ENCODE measurements at places on chromosomes 1 and 21.

GRCh38 chr21:35245879-35246278, 196.8 kb upstream of the RUNX1 start:
- no peak for DNase-seq

GRCh38 chr1:205935869-205936268, 7.4 kb downstream of the SLC26A9 start:
- DNase-seq: no peak

DNA sequence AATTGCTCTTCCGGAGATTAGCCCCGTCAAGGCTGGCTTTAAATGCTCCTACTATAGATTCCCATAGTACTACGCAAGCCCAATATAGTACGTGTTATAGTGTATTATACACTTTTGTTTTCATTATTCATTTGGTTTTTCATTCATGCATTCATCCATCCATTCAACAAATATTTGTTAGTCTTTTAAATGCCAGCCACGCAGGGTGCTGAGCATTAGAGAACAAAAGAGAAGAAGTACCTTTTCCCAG, 513 bp upstream of the RAB3GAP2 start:
- DNase-seq: no peak

DNA sequence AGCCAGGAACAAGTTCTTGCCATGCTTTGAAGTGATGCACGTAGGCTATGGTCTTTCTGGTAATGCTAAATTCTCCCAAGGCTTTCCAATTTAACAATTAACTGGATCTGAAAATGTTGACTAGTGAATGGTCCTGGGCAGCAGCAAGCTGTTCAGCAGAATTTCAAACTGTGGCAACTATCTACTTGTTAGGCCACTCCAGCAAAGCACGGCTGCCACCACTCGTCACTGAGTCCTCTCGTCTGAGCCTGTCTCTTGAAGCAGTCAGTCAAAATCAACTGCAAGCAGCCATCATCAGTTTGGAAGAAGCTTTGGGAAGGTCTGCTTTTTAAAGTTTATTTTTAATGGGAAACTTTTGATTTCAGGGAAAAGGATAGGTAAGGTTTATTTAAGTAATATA, 6.1 kb downstream of the FLVCR1 start:
- no peak for DNase-seq

GRCh38 chr21:16847211-16847610, 665.6 kb upstream of the CXADR start:
- DNase-seq: no peak

DNA sequence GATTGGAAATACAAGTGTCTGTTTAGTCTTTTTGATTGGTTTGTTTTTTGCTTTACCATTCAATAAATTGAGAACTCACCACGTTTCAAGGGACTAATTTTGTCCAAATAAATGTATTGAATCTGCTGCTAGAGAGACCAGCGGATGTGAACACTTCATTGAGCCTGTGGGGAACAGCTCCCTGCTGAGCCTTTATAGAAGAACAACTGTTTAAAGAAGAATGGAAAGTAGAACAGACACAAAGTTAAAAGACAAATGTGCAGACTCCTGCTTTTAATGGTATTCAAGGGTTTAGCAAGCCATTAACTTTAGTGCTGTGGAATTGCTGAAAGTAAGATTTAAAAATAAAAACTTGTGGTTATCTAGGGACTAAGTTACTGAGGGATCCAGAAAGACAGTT, 817.7 kb upstream of the B3GALT2 start:
- DNase-seq: peak; percentile 20

DNA sequence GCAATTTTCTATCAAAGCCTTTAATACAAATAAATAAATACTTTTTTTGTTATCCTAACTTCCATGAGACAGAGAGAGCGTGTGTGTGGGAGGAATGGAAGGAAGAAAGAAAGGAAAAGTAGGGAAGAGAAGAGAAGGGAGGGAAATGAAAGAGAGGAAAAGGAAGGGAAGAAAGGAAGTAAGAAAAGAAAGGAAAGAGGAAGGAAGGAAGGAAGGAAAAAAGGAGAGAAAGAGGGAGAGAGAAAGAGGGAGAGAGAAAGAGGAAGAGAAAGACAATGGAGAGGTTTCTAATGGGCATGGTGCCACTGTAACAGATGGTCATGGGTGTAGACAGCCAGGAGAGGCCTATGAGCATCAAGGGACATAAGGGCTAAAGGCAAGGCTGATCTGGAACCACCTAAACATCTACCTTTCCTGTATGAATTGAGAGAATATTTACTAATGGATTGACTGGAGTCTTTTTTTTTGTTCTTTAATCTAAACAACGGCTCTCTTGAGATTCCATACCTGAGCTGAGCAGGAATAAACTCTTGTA, 234.9 kb downstream of the PTPRC start:
- DNase-seq: no peak

DNA sequence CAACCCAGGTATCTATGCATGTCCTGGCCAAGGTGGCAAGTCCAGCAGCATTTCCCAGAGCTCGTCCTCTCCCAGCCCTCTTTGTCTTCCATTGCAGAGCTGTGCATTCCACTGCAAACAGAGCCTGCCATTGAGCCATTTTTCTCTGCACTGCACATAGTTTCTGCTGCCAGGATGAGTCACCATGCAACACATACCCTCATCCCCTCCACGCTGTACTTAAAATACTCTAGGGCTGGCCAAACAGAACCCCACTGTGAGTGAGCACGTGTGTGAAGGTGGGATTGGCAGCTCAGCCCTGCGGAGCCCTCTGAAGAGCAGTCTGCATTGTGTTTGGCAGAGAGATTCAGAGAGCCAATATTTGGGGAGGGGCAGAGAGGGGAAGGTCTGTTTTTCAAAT, 3.9 kb upstream of the ATP1B1 start:
- DNase-seq: no peak

GRCh38 chr1:2255420-2256369, 27.6 kb downstream of the SKI start:
- peak; percentile 60 for DNase-seq

Data from NCI-H2081 (cell line).